ENCODE measurements at places on chromosomes 3 and 15.

DNA sequence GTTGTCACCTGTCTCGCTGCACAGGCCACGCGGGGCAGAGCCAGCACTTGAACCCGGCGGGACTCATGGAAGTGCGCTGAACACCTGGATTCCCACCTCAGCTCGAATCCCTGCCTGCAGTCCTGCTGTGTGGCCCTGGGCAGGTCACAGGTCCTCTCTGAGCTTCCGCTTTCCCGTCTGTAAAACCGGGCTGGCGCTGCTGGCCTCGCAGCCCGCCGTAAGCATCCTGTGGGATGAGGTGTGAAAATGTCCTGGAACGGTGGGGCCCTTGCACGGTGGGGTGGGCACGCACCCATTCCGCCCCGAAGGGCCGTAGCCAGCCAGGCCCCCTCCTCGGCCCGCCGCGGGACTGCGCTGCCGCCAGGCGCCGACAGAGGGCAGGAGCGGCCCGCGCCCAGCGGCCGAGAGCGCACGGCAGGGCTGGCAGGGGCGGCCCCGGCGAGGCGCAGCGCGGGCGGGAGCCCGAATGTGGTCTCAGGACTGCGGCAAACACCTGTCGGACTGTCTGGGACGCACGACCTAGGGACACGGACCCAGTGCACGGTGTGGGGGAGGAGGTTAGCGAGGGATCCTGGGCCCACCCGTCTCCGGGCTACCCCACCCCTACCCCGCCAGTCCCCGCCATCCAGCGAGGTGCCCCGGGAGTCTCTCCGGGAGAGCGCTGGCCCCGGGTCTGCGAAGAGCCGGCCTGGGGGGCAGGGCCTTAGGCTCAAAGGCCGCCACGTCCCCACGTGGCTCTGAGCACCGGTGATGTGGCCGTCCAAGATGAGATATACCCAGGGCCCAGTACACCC is 40.4 kb downstream of the DNAJB8 start:
- peak; percentile 36 for DNase-seq

DNA sequence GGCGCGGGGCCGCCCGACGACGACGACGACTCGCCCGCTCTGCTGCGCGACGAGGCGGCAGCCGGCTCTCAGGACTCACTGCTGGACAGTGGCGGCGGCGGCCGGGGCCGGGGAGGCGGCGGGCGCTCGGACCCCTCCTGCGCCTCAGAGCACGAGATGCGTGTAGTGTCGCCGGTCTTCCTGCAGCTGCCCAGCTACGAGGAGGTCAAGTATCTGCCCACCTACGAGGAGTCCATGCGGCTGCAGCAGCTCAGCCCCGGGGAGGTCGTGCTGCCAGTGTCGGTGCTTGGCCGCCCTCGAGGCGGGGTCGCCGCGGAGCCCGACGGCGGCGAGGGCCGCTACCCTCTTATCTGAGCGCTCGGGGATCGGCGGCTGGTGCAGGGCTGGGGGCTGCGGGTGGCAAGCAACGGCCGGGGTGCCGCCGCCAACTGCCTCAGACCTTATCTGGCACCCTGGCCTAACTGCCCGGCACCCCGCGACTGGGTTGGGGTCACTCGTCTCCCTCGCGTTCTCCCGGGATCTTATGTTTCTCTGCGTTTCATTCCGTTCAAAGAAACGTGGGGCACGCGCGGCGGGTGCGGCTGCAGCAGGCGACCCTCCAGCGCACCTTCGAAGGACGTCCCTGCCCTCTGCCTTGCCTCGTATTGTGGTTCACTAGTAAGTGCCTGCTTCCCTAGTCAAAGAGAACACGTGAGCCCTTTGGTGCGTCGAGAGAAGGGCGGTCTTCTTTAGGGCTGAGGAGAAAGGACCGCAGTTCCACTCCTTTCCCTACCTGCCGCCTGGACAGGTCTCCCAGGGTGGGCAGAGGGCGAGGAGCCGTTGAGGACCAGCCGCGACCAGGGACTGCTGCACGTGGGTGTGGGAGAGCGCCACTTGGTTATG is 1.0 kb downstream of the C3orf80 start:
- no peak for DNase-seq

GRCh38 chr3:137172728-137173127 is 214.9 kb downstream of the IL20RB start:
- DNase-seq: no peak

- no peak for DNase-seq
Observed at GRCh38 chr3:31213869-31214486, 318.7 kb upstream of the STT3B start.

GRCh38 chr3:53123510-53123909 is 6.7 kb downstream of the RFT1 start:
- no peak for DNase-seq

GRCh38 chr3:125611908-125612307 is 16.6 kb upstream of the OSBPL11 start:
- DNase-seq: no peak

DNA sequence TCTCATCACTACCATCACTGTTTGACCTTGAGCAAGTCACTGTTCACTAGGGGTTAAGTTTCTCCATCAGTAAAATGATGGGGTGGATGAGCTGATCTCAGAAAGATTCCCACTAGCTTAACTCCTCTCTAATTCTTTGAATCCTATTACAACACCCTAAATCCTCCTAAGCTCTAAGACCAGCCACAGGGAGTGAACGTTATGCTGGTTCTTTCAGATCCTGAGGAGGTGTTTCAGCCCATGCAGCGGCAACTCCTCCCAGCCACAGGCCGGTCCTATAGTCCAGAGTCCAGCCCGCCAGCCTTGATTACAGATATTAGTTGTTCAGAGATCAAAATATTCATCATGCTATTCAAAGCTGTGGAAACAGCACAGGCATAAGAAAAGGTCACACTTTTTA is 15.1 kb downstream of the MB21D2 start:
- DNase-seq: no peak

DNA sequence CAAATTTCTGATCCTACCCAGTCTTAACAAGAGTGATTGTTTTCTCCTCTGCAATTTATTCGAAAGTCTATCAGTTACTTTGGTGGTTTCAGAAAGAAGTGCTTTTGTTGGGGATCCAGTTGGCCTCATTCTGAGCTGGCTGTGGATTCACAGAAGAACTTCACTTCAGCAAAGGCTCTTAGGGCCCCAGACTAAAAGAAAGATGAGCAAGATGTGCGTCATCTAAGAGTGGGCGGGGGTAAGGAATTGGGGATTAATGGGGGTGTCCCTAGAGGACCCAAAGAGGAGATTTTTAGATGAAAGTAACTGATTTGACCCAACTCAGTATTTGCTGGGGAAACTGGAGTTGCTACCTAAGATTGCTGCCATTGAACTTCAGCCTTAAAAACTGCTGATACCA is 63.9 kb upstream of the TSEN2 start:
- DNase-seq: no peak

- DNase-seq: no peak
Observed at GRCh38 chr3:15653321-15653720, 51.8 kb downstream of the BTD start.

DNA sequence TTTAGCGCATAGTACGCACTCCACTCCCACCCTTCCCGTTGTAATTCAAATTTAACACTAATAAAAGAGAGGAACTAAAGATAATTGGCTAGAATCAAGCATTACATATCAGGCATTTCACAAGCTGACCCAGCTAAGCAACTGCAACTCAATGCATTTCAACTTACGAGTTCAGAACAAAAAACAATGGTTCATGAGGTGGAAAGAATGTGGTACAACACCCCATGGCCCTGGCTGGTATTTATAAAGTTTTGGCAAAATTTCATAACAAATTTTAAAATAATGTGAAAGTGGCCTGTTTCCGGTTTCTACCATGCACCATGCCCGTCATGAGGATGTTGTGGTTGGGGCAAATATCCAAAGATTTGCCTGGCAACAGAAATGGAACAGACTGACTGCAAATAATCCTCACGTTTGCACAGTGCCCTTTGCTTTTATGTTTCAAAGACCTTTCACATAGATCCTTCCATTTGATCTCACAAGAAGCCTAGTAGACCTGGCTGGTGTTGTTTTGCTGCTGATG is 455.3 kb upstream of the NR2F2 start:
- no peak for DNase-seq

DNA sequence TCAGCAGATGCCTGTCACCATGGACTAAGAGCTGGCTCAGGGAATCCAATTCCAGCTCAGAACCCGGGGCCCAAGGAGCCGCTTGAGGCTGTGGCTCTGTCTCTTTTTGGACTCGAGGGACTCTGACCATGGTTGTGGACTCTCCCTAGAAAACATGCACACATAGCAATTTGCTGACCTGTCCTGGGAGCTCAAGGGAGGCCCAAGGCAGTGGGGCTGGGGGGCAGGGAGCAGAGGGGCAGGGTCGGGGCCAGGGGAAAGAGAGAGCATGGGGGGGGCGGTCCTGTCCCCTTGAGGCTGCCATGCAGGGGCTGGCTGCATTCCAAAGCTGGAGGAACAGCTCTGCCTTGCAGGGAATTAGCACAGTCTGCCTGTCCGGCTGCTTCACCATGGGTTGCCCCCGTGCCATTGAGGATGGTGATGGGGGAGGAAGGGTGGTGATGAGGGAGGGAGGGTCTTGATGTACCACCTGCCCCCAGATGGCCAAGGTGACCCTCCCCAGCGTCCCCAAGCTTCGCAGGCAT is 190.1 kb downstream of the GOLGA6L6 start:
- no peak for DNase-seq

DNA sequence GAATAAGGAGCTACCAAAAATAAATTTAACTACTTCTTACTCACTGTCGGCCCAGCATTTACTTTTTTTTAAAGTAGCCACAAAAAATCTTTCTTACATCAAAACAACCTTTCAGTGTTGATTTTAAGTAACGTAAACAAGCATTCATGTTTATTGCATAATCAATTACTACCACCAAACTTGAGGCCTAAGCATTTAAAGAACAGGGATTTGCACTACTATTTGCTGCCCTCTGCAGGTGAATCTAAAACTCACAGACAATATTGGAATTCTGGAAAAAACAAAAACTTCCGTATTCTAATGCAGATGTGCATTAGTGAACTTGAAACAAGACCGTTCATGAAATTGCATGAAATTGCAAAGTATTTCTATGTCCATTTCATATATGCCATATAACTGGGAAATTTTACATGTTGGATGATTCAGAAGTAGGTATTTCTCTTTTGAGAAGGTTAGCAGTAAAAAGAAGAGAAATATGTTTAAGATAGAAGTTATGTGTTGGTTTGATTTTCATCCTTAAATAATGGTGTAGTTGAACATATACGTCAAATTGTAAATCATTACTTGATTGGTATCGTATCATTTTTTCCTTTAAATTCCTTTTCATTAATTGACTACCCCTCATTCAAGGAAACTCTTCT is 55.6 kb downstream of the CGGBP1 start:
- no peak for DNase-seq

GRCh38 chr15:36831125-36831903 is 251.9 kb downstream of the CDIN1 start:
- DNase-seq: no peak

DNA sequence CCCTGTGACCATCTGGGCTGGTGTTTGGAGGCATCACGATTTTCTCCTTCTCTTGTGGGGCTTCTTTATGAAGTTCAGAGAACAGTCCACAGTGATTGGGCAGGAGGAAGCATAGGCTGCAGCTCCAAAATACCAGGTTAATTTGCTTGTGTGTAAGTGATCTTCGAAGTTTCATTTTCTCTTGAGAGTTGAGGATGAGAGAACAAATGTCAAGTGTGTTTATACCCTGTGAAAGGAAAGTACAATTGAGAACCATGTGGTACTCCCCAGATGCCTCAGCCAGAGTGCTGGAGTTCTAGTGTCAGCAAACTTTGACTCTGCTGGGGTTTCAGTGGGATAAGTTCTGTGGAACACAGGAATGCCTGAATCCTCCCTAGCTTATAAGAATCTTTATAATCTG is 357.1 kb upstream of the CFAP20DC start:
- DNase-seq: no peak

DNA sequence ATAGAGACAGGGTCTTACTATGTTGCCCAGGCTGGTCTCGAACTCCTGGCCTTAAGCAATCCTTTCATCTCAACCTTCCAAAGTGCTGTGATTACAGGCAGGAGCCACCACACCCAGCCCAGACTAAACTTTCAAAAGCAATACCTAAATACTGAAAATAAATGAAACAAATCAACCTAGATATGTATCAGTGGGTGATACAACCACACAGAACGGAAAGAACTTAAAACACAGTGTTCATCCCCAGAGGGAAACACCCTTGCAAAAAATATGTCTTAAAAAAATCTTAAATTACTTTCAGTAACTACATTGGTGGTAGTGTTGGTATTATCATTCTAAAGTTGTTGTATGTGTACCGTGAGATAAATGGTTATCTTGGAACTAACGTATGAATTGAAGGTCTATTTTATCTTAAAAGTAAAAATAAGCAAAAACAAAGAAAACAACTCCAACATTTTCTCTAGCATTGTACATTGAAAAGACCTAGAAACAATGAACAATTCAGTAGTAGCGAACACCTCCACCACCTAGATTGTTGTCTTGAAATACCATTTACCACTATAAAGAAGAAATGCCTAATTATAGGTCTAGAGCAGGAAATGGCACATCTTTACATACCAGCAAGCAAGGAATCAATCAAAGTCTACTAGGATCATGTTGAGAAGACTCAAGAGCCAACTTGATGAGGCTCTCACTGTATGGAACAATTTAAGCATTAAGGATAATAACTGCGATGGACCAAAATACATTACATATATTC is 24.7 kb downstream of the SLTM start:
- DNase-seq: no peak

- DNase-seq: no peak
Observed at GRCh38 chr3:133820129-133820528, 14.5 kb downstream of the SRPRB start.

DNA sequence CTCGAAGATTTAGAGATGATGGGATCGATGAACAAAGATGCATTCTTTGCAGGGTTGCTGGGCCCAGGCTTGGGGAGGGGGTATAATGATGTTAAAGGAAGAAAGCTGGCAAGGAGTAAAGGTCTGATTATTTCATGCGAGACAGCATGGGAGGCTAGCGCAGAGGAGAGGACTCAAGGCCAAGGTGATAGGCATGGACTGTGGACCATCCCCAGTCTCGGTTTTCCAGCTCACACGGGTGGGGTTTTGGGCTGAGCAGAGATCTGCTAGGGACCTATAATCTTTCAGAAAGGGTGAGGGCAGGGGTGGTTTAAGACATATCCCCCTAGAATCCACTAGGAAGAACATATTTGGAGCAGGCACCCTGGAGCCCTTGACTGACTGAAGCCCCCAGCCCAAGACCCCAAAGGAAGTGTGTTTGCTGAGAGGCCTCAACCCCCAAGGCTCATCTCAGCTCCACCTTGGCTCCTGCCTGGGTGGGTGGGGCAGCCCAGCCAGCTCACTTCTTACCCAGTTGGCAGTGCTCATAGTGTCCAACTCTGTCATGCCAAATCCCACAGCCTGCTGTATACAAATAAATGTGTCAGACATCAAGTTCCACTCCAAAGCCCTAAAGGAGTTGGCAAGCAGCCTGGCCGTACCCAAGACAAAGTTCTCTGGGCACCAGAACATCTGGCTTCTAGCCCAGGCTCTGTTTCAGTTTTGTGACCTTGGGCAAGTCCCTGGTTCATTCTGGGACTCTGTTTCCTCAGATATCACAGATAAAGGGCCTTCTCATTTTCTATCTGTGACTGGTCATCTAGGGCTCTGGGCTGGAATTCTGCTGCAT is 17.9 kb downstream of the ACSBG1 start:
- DNase-seq: no peak
